ENCODE measurements at places on chromosomes 3 and 15.

- DNase-seq = no peak
These were observed 245.3 kb upstream of the ZPLD1 start for GRCh38 chr3:102189541-102189940.

DNA sequence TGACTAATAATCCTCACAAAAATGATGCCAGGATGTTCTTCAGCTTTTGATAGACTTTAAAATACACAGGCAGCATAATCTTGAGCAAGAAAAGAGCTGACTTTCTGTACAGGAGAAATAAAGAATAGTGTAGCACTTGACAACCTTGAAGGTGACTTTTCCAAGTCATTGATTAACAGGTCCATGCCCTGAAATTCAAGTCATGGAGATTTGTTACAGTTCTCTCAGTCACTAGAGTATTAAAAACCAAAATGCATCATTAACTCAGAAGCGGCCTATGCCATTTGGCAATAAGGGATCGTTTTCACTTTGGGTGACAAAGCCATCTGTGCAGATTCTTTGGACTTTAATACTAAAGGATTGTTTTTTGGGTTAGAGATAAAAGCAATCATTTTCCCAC lies 692.7 kb upstream of the SGO1 start:
- no peak for DNase-seq

DNA sequence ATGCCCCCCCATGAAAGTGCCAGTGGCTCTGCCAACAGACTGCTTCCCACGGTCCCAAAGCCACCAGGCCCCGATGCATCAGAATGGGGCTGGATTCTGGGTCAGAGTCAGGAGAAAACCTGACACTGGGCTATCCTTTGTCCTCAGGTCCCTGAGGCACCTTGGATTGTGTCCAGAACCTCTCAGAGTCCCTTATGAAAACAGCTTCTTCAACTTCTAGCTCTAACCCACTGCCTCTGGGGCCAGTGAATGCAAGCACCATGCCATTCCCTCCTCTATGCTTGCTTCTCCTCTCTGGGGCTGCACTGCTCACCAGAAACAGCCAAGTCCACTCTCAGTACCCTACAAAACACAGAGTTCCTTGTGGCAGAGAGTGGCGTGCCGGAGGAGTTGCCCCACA lies 9.9 kb downstream of the CRABP1 start:
- no peak for DNase-seq

GRCh38 chr3:111047812-111048435 lies 23.7 kb upstream of the NECTIN3 start:
- no peak for DNase-seq

DNA sequence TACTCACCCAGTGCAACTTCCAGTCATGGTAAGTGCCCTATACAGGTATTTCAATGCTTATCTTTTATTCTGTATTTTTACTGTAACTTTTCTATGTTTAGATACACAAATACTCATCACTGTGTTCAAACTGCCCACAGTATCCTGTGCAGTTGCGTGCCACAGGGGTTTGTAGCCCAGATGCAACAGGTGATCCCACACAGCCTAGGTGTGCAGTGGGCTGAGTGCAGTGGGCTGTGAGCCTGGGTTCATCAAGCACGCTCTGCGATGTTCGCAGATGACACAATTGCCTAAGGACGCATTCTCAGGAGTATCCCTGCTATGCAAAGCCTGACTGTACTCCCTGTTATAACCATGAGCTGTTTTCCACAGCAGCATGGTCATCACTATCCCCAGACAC lies 36.2 kb upstream of the VGLL4 start:
- no peak for DNase-seq

DNA sequence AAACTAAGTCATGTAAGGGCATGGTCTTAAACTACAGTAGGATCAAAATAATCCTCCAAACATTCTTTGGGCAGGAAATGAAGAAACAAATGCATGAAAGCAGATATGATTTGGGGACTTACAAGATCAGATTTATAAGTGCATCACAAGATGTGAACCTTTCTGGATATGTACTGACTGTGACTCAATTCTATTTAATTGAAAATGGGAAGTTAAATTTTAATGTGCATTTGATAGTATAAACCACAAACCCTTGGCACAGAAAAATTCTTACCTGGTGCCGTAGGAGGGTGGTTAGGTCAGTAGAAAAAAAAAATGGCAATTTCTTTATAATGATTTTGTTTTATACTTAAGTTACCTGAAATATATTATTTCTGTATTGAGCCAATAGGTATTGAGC lies 262.5 kb upstream of the TGFBR2 start:
- DNase-seq = no peak

DNA sequence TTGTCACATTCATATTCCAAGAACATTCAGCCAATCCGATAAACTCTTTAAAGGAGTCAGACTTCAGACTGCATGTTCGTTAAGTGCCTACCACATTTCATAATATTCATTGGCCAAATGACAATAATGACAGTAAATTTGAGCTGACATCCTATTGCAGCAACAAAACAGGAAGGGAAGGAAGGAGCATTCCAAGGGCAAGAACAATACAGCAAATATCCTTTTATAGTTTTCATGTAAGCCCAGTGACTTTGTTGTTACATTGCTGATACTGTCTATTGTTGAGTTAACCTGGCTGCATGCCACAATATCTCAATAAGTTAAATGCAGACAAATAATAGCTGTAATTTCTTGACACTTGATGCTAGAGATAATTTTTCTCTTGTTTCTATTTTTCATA lies 16.4 kb upstream of the CBLB start:
- no peak for DNase-seq

GRCh38 chr3:23067116-23067515 lies 136.0 kb upstream of the UBE2E2 start:
- DNase-seq = no peak

DNA sequence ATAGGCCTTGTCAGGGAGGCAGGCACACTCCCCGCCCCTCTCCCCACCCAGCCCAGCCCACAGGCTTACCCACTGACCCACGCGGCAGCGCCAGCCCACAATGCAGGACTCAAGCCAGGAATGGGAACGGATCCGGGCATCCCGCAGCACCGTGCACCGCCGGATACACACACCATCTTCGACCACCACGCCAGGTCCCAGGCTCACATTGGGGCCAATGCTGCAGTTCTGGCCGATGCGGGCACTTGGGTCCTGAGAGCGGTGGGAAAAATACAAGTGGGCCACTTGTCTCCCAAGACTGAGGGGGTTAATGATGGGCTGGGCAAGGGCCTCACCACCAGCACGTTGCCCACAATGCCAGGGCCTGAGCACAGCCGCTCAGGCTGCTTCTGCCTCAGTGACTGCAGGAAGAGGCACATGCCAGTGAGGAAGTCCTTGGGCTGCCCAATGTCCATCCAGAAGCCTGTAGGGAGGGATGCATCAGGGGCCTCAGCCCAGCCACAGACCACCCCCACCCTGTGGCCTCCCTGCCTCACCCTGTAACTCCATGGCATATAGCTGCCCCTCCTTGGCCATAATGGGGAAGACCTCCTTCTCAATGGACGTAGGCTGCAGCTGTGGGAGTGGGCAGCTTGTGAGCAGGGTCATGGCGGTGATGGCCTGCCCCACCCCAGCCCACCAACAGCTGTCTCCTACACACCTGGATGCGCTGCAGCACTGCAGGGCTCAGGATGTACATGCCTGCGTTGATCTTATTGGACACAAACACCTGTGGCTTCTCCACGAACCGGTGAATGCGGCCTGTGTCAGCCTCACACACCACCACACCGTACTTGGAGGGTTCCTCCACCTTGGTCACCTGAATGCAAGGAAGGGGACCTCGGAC lies 1.6 kb downstream of the GMPPB start:
- DNase-seq = peak; percentile 31

All from right hindlimb (tissue), 1 donor.